ENCODE measurements at places on chromosomes 1 and 21.
A peak's percentile ranks its signal among the peaks of the same experiment; 100 is the strongest.

GRCh38 chr1:164561007-164561406 lies 2.0 kb downstream of the PBX1 start:
- no peaks in the 10 kb centered on the region for H3K36me3 ChIP-seq
- no peak overlapping the region for H3K4me3 ChIP-seq
- peaks cover 3% of the 10 kb centered on the region for H3K4me1 ChIP-seq
- peaks cover 15% of the 10 kb centered on the region for H3K27me3 ChIP-seq

- peaks cover 19% of the 10 kb centered on the region for H3K4me1 ChIP-seq
- H3K27ac ChIP-seq: peak overlapping the region; percentile 68
- H3K4me3 ChIP-seq: no peak overlapping the region
- H3K36me3 ChIP-seq: peaks cover 2% of the 10 kb centered on the region
These were observed 1040.7 kb upstream of the B3GALT2 start for GRCh38 chr1:194227161-194227560.

- no peaks in the 10 kb centered on the region for H3K4me1 ChIP-seq
- H3K4me3 ChIP-seq: no peak overlapping the region
- no peaks in the 10 kb centered on the region for H3K27me3 ChIP-seq
- DNase-seq: no peak
These were observed 54.0 kb downstream of the OLFML3 start for GRCh38 chr1:114033216-114033706.

DNA sequence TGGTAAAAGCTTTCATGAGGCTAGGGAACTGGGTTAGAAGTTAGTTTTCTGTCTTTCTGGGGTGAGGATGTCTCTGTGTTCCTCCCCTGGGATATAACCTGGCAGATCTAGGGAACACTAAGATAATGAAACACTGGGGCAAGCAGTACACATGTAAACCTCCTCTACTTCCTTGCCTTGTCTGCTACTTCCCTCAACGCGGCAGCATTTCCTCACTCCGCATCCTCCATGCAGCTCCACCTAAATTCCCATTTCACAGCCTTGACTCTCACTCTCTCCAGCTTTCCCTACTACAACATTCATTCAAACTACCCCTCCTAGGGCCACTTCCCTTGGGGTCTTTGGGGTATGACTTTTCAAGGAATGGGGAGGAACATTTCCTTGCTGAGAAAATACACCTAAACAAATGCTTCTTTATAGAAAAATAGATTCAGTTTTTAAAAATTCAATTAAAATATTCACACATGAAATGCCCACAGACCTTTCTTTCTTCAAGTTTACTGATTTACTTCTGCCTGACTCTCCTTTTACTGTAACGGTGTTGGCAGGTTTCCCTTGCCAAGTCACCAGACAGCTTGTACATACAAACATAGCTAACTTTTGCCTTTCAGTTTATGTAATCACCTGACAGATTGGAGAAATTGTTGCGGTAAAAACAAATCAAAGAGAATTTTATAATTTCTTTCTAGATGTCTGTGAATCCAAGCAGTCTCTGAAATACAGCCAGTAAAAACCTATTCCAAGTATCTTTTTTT lies 90.1 kb downstream of the TNFSF18 start:
- H3K4me3 ChIP-seq: no peak overlapping the region
- DNase-seq: no peak
- peaks cover 5% of the 10 kb centered on the region for H3K4me1 ChIP-seq
- H3K36me3 ChIP-seq: peaks cover 2% of the 10 kb centered on the region
- no peaks in the 10 kb centered on the region for H3K27me3 ChIP-seq

- no peaks in the 10 kb centered on the region for H3K36me3 ChIP-seq
- no peaks in the 10 kb centered on the region for H3K4me1 ChIP-seq
- DNase-seq: no peak
These were observed 121.9 kb downstream of the NME7 start for GRCh38 chr1:169245706-169246105.

- H3K27me3 ChIP-seq: no peaks in the 10 kb centered on the region
- H3K36me3 ChIP-seq: peaks cover 7% of the 10 kb centered on the region
- DNase-seq: no peak
These were observed 26.0 kb upstream of the AGO1 start for GRCh38 chr1:35856964-35857363.

DNA sequence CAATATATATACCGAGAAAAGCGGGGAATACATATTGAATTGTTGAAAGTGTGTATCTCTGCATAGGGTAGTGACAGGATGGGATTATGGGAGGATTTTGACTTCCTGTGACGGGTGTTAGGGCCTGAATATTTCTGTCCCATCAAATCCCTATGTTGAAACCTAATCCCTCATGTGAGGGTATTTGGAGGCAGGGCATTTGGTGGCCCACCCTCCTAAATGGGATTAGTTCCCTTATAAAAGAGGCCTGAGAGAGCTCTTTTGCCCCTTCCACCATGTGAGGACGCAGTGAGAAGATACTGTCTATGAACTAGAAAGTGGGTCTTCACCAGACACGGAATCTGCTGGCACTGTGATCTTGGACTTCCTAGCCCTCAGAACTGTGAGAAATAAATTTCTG lies 137.3 kb downstream of the ZSCAN20 start:
- H3K27ac ChIP-seq: no peak overlapping the region
- H3K4me3 ChIP-seq: no peak overlapping the region
- DNase-seq: no peak
- no peaks in the 10 kb centered on the region for H3K36me3 ChIP-seq

DNA sequence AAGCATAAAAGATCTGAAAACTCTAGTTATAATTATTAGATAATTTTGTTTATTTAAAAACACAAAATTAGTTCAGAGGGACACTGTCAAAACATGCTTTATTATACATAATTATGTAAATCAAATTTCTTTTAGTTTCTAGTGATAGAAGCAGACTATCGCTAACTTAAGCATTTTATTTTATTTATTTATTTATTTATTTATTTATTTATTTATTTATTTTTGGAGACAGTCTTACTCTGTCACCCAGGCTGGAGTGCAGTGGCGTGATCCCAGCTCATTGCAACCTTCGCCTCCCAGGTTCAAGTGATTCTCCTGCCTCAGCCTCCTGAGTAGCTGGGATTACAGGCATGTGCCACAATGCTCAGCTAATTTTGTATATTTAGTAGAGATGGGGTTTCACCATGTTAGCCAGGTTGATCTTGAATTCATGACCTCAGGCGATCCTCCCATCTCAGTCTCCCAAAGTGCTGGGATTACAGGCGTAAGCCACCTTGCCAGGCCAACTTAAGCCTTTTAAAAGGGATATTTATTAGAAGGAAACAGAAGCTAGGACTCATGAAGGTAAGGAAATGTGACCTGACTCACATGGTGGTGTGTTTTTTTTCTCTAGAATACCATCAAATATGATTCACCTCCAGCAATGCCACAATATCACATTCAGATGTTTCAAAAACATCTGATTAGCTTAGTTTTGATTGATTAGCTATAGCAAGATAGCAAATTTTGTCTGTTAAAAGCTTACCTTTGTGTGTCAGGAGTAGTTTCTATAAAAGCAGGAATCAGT lies 1357.4 kb upstream of the ADGRL4 start:
- no peak overlapping the region for H3K27ac ChIP-seq
- H3K4me3 ChIP-seq: no peak overlapping the region
- H3K36me3 ChIP-seq: no peaks in the 10 kb centered on the region
- no peaks in the 10 kb centered on the region for H3K27me3 ChIP-seq
- no peaks in the 10 kb centered on the region for H3K4me1 ChIP-seq

Data from T-helper 17 cell (primary cell).